Myocyte (in vitro differentiated cells): ENCODE measurements at places on chromosomes 16 and 17. TPM values are rescaled to one million over a fixed set of nuclear protein-coding genes. Genes with fewer than 3 reads are reported as not detected.

GRB7 gene
- not detected in 2 replicates for total RNA-seq

ABCA10 gene
- 0.08 TPM in 1 of 2 replicates, not detected in the other for total RNA-seq

ALDOC gene
- total RNA-seq = 22.5 and 25.9 TPM in 2 replicates

MYL4 gene
- 1,048 and 1,135 TPM in 2 replicates for total RNA-seq

TEX19 gene
- total RNA-seq = 0.80 and 1.1 TPM in 2 replicates
